Cortex of kidney (tissue), 1 donor: ENCODE measurements at places on chromosomes 4 and X.

DNA sequence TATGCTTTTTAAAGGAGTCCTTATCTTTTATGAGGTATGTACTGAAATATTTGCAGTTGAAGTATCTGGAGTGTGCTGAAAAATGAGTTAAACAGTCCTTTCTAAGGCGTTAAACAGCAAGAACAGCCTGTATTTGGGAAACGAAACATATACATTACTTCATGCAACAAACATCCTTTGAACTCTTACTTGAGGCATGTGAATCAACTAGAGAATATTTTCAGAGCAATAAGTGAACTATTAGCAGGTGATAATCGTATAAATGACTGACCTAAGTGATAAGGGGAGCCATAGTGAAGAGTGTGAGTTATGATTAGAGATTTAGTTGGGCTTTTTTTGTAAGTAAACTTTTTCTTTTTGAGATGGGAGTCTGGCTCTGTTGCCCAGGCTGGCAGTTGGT is 45.9 kb upstream of the RHOH start:
- no peak for DNase-seq

DNA sequence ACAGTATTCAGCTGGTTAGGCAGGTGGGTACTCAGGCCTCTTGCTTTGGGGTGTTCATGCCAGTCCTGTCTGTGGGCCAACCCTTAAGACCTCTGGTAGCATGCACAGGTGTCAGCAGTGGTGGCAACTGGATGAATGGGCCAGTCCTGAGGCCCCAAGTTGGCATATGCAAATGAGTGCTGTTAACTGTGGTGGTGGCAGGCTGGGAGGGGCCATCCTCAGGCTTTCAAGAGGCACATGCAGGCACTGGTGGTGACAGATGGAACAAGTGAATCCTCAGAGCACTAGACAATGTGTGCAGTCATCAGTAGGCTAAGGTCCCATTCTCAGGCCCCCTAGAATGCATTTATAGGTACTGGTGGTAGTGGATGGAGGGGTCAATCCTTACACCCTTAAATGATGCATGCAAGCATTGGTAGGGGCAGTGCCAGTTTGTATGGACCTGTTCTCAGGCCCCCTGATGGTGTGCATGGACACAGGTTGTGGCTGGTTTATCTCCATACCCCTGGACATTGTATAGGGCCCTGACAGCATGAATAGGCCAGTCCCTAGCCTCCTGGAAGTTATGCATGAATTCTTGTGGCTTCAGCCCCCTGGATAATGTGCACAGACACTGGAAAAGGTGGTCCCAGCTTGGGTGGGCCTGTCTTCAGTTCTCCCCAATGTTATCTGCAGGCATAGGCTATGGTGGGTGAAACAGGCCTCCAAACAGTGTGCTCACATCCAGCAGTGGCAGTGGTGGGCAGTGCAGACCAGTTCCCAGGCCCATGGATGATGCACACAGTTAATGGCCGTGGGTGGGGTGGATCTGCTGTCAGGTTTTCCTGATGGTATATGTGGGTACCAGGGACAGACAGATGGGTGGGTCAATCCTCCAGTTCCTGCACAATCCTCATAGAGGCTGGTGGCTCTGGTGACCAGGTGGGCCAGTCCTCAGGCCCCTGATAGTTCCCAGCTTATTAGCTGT is 24.7 kb downstream of the TECRL start:
- no peak for DNase-seq

DNA sequence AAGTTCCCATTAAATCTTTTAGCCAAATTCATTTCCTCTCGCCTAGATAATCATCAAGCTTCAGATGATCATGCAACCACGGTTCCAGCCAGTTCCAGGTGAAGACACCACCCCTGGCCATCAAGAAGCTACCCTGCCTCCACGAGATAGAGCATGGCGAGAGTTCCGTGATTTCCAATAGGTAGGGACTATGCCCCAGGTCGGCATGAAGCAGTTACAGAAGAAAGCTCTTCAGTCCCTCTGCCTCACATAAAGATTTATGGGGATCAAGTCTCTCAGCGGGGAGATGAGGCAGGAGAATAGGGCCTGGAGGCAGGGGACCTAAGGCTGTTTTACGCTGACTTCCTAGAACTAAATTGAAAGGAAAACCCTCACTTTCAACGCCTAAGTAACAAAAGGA is 183.9 kb downstream of the OR13H1 start:
- DNase-seq: no peak

GRCh38 chr4:102503301-102503746 is 2.2 kb downstream of the NFKB1 start:
- DNase-seq: no peak

GRCh38 chr4:141427726-141428296 is 207.1 kb downstream of the ZNF330 start:
- no peak for DNase-seq

DNA sequence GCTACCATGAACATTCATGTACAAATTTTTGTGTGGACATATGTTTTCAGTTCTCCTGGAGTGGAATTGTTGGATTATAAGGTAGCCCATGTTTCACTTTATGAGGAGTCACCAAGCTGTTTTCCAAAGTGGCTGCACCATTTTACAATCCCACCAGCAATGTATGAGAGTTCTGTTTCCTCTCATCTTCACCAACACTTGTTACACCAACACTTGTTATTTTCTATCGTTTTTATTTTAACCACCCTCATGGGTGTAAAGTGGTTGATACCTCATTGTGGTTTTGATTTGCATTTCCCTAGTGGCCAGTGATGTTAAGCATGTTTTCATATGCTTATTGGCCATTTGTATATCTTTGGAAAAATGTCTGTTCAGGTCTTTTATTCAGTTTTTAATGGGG is 4.1 kb downstream of the EXOC1 start:
- DNase-seq: no peak

DNA sequence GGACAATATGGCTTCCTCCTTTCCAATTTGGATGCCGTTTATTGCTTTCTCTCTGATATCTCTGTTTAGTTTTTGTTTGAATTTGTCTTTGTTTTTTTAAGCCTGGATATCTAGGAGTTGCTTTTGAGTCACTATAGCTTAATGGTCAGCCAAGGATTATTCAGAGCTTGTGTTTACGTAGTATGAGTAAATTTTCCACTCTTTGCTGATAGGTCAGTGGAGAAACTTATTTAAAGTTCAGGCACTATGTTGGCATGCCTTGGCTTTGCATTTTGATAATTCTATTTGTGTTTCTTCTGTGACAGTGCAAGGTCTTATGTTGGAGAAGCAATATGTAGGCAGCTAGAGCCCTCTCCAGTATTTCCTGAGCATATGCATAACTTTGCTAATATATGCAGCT is 315.2 kb downstream of the GRID2 start:
- DNase-seq: no peak

DNA sequence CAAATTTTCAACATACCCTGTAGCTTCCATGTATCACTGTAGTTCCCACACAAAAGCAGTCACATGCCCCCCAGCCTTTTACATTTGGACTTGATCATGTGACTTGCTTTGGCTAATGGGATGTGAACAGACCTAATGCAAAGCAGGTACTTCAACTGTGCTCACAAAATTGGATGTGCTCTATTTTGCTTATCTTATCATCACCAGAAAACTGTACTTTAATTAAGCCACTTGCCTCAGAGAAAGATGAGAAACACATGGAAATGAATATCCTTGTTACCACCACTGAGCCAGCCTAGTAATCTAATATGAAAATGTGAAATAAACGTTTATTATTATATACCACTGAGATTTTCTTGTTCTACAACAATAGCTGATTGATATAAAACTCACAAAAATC is 402.7 kb upstream of the HTR2C start:
- DNase-seq: no peak

GRCh38 chr4:73894001-73894400 is 24.8 kb downstream of the CXCL1 start:
- no peak for DNase-seq

- DNase-seq: no peak
Measured at GRCh38 chr4:188779581-188779980, 640.3 kb downstream of the TRIML1 start.

DNA sequence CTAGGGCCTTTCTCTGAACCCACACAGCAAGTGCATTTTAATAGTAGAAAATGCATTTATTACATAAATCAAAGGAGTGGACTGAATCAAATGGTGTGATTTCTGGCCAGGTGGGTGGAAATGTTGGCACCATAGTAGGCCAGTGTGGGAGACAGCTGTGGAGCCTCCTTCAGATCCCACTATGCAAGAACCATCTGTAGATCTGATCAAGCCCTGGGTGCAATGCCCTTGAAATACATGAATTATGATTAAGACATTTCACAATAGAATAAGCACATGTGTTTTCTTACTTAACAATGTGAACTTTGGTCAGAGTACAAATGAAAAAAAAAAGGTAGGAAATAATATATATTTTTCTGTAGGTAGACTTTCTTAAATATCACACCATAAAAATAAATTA is 204.3 kb downstream of the PCDH7 start:
- DNase-seq: no peak
